GM04503 (cell line): ENCODE measurements at places on chromosomes 1 and 21.

DNA sequence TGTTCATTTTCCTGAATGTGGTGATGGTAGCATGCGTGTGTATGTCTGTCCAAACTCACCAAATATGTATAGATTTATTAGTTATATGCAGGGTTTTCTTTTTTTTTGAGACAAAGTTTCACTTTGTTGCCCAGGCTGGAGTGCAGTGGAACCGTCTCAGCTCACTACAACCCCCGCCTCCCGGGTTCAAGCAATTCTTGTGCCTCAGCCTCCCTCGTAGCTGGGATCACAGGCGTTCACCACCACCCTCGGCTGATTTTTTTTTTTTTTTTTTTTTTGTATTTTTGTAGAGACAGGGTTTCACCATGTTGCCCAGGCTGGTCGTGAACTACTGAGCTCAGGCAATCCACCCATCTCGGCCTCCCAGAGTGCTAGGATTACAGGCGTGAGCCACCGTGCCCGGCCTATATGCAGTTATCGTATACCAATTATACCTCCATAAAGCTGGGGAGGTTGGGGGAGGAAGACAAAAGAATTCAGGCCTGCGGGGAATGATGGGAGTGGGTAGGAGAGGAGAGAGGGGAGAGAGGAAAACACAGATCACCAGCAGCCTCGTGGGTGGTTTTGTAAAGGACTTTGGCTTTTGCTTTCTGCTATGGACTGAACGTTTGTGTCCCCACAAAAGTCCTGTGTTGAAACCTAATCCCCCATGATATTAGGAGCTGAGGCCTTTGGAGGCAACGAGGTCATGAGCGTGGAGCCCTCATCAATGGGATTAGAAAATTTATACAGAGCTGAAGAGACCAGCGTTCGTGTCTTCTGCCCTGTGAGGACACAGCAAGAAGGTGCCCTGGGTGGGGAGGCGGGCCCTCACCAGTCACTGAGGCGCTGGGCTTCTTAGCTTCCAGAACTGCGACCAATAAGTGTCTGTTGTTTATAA, 4.4 kb upstream of the HNRNPU start:
- no peak for DNase-seq

- no peak for DNase-seq
These were observed 51.0 kb downstream of the ADARB1 start for GRCh38 chr21:45125357-45125756.

DNA sequence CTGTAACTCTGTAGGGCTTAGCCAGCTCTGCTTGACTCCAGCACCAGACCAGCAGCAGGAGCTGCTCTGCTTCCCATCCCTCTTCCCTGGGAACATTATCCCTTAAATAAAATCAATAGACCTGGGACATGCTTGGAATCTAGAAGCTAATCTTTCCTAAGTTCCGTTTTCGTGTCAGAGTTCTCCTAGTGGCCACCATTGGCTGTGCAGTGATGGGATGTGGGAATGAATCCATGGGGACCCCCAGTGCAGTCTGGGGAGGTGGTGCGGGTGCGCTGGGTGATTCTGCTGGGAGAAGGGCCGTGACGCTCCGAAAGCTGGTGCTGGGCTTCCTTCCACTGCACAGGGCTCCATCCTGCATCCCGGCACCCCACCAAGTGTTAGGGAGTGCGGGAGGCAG, 202.7 kb downstream of the CAMTA1 start:
- no peak for DNase-seq

DNA sequence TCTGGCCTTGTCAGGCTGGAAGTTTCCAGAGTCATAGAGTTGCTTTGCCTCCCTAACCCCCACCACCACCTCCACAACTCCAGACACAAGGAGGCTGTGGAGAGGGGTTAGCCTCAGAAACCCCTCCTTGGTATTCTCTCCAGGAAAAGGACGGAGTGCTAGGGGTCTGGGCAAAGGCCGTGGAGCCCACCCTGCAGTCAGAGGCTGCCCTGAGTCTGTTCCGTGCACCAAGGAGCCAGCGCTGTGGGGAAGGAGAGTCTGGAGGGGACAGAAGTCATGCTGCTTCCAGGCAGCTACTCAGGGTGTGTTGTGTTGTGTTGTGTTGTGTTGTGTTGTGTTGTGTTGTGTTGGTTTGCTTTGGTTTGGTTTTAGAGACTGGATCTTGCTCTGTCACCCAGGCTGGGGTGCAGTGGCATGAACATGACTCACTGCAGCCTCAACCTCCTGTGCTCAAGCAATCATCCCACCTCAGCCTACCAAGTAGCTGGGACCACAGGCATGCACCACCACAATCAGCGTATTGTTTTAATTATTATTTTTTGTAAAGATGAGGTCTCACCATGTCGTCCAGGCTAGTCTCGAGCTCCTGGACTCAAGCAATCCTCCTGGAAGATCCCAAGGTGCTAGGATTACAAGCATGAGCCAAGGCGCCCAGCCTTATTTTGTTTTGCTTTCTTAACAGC, 122.2 kb upstream of the TMEM51 start:
- no peak for DNase-seq

DNA sequence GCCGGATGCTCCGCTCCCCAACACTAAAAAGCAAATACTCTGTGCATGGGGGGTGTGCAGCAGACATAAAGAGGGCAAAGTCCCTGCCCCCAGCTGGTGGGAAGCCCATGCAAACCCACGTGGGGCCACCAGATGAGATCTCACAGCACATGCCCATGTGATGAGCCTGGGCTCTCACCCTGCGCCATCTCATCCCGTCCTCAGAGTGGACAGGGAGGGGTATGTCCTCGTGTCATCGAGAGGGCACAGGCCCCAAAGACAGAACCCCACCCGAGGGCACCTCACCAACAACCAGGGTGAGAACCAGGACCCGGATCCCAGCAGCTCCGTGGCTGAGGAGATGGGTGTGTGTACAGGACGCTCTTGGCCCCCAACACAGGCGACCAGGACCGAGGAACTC, 25.1 kb upstream of the ARHGEF16 start:
- DNase-seq: no peak

DNA sequence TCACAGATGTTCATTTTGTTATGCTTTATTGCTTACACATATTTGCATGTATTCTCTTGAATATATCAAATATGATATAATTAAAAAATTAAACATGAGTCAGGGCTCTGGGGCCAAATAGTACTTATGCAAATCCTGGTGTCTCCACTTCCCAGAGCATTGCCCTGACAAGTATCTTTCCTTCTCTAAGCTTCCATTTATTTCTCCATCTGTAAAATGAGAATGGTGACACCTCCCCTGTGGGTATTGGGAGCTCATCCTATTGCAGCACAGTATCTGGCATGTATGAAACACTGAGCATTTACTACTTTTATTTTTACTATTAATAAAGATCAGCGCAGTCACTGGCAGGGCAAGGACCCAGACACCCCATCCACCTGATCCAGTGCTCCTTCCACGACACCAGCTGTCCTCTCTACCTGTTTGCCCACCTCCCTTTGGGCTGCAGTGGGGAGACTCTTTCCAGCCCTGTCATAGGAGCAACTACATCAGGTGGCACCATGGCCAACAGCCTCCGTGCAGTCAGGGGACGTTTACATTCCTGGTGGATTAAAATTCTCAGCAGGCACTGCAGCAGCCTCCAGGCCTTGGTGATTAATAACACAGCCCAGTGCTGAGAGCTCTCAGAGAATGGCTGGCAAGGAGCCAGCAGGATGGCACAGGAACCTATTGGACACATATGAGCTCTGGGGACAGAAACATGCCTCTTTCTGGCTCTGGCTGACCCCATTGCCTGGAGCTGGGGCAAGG, 113.0 kb downstream of the DMRTB1 start:
- DNase-seq: peak; percentile 62

DNA sequence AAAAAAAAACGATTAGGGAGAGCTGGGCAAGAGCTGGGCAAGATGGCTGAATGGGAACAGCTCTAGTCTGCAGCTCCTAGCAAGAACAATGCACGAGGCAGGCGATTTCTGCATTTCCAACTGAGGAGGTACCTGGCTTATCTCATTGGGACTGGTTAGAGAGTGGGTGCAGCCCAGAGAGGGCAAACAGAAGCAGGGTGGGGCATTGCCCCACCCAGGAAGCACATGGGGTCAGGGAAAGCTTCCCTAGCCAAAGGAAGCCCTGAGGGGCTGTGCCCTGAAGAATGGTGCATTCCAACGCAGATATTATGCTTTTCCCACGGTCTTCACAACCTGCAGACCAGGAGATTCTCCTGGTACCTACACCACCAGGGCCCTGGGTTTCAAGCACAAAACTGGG, 251.6 kb downstream of the GPATCH2 start:
- DNase-seq: no peak

DNA sequence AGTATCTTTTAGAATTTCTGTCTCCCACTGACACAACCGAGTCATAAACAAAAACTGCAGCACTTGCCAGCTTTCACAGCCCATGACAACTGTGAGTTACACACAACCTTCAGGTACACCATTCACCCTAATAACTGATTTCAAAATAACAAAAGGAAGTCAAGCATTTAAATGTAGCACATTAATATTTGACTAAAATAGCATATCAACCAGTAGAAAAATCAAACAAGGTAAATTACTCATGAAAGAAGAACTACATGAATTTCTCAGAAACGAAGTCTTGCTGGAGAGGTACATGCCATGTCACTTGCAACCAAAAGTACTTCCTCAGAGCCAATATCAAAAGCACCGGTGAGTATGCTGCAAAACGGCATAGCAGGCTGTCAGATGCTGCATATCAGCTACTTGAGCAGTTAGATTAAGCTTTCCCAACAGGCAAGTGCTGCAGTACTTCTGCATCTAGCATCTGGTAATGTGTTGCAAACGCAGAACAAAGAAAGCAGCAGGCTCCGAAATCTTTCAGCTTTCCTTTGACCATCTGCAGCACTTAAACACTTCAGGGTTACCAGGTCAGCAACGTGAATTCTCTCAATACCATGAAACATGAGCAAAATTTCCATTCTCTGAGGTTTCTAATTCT, 223.2 kb downstream of the SMYD3 start:
- no peak for DNase-seq

- peak; percentile 62 for DNase-seq
These were observed 32.5 kb upstream of the COL6A2 start for GRCh38 chr21:46065215-46065913.

DNA sequence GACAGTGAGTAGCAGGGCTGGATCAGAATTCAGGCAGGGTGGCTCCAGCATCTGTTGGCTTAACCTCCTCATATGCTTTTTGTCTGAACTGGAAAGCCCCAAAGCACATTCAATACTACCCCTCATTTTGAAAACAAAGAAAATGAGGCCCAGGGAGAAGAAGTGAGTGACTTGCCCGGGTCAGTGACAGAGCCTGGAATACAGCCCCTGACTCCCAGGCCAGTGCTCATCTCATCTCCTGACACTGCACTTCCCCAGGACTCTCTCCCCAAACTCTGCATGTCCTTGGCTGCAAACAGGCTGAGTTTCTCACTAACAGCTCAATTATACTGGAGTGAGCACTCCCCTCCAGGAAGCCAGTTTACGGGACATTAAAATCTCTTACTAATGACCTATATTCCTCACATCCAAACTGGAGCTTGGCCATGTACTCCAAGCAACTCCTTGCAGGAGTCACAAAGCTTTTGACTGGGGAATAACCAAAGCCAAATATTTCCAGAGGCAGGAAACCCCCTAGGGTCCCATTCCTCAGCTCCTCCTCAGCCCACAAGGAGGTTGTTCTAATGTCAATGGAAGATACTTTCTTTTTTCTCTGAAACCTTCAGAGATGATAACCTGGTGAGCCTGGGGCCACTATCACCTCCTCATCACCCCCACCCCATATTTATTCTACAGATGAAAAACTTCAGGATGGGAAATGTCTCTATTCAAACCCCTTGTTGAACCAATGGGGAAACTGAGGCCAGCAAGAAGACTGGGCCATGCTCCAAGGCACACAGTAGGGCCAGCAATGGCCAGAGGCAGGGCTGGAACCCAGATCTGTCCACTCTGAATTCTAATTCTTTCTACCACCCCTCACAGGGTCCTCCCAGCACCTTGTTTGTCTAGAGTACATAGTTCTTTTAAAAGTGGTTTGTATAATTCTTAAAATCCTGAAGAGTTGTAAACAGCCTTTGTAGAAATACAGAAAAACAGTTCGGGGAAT, 127.0 kb downstream of the PLPP3 start:
- no peak for DNase-seq

GRCh38 chr1:175794586-175794985, 51.2 kb upstream of the TNR start:
- DNase-seq: no peak

DNA sequence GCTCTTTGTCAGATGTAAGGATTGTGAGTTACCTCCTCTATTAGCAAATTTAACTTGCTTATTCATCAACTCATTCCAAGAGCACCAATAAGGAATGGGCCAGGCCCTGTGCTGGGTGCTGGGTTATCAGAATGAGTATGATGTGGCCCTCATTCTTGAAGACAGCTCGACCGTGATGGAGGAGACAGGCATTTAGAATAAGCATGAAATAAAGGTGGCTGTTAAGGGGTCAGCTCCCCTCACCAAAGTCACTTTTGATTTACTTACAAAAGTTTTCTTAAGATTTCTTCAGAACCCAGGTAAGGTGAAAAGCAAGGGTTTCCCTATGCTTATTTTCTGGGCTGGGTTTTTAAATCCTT, 15.3 kb upstream of the PADI1 start:
- DNase-seq: no peak

- peak; percentile 16 for DNase-seq
These were observed 778 bp downstream of the EVI5 start for GRCh38 chr1:92784021-92784638.
